ENCODE measurements at places on chromosomes 7 and 10.

DNA sequence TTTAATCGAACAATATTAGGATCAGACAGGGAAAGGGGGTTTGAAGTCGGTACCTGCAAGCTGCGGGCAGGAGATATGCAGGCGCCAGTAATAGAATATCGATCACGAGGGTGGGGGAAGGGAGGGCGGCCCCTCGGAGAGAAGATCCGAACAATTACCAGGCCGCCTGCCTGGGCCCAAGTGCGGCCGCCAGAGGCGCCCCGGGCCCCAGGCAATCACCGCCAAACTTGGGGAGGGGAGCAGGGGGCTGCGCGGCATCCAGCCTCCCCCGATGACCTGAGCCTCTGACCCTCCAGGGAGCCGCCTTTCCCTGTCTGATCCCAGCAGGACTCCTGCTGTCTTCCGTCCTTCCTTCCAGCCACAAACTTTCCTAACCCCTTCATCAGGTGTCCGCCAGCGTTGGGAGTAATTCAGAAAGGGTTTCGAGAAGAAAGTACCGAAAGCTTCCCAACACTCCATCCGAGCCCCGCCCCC, 1.1 kb downstream of the NKX1-2 start:
- DNase-seq: no peak

- no peak for DNase-seq
These were observed 4.9 kb upstream of the COL17A1 start for GRCh38 chr10:104090611-104091010.

DNA sequence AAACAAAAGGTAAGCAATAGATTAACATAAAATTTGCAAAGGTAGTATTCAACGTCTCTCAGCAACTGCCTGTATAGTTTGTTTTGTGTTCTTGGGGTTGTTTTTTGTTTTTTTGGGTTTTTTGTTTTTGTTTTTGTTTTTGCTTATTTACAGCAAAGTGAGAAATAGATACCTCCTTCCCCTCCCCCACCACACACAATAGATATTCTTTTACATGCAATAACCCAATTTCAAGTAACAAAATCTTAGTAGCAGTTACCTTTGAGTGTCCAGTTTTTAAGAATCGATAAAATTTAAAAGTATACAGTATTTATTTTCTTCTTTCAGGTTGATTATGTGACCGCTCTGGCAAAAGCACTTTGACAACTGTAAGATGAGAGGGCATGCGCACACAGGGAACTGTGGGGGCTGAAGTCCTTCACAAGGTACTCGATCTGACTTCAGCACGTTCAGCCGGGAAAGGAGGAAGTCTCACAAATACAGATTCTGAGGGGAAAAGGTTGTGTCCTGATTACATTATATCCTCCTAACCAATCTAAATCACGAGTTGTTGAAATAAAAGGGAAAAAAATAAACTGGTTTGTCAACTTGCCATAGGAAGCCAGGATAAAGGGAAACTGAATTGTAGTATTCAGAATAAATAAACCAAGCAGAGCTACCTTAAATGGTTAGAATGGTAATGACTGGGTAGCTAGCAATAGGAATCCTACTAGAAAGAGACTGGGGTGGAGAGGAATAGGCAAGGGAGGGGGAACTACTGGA, 47.8 kb downstream of the CPEB3 start:
- DNase-seq: no peak

- no peak for DNase-seq
These were observed 212.6 kb upstream of the SP4 start for GRCh38 chr7:21215307-21215706.

- DNase-seq: no peak
These were observed 28.9 kb upstream of the DNMBP start for GRCh38 chr10:100038561-100039071.

DNA sequence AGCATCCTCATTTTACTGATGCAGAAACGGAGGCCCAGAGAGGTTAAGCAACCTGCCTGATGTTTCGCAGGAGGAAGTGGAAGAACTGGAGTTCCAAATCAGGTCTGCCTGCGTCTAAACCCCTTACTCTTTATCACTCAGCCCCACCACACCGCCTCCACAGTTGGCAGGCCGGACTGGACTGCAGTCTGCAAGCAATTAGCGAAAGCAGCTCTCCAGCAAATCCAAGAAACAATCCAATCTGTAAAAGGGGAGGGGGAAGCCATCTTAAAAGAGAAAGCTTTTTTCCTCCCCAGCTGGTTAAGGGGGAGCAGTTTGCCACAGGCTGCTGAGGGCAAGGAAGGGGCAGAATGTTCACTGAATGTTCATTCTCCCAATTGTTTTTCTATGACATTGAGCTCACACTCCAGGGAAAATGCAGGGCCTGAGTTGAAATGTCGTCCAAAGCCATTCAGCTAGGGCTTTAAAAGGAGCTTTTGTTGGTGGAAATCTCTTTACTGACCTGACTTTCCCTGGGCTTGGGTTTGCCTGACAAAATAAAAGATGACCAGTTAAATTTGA, 350.1 kb downstream of the RNLS start:
- DNase-seq: no peak

DNA sequence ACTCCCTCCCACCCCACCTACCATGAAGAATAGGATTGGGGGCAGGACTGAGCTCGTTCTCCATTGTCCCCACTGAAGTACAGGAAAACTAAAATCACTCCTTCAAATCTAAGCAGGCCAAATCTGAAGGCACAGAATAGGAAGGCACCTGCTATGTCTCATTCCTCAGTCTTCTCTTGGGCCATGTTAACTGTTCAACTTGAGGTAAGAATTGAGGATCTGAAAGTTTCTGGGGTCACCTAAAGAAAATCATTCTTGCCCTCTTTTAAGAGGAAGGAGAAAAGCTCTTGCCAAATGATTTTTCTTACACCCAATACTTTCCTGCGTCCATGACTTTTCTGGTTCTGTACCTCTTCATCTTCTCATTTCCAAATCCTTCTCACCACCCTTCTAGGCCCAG, 4.9 kb downstream of the CPN1 start:
- no peak for DNase-seq

- DNase-seq: no peak
These were observed 512 bp downstream of the FAM24B start for GRCh38 chr10:122878799-122879338.

GRCh38 chr7:30206942-30207341, 72.2 kb downstream of the MTURN start:
- no peak for DNase-seq

GRCh38 chr10:727162-727790, 37.8 kb upstream of the DIP2C start:
- no peak for DNase-seq

DNA sequence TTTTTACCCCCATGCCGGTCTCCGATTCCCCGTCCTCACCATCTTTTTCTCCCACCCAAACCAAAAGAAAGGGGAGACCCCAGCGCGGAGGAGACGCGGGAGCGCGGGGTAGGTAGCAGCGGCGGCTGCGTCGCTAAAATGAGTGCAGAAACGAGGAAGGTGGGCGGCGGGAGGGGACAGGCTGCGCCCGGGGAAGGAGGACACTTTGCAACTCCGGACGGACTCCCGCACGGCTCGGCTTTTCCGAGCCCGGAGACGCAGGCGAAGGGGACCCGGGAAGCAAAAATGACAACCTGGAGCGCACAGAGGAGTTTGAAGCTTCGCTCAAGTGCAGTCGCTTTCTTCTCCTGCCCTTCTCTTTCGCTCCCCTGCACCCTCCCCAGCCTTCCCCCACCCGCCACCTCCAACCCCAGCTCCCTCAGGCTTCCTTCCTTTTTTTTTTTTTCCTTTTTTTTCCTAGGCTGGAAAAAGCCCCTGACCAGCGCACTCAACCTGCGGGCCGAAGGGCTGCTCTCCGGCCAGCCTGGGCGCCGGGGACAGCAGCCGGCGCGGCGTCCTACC, 453 bp downstream of the SFMBT2 start:
- DNase-seq: no peak

- no peak for DNase-seq
These were observed 1.8 kb downstream of the AP4M1 start for GRCh38 chr7:100102950-100103840.

DNA sequence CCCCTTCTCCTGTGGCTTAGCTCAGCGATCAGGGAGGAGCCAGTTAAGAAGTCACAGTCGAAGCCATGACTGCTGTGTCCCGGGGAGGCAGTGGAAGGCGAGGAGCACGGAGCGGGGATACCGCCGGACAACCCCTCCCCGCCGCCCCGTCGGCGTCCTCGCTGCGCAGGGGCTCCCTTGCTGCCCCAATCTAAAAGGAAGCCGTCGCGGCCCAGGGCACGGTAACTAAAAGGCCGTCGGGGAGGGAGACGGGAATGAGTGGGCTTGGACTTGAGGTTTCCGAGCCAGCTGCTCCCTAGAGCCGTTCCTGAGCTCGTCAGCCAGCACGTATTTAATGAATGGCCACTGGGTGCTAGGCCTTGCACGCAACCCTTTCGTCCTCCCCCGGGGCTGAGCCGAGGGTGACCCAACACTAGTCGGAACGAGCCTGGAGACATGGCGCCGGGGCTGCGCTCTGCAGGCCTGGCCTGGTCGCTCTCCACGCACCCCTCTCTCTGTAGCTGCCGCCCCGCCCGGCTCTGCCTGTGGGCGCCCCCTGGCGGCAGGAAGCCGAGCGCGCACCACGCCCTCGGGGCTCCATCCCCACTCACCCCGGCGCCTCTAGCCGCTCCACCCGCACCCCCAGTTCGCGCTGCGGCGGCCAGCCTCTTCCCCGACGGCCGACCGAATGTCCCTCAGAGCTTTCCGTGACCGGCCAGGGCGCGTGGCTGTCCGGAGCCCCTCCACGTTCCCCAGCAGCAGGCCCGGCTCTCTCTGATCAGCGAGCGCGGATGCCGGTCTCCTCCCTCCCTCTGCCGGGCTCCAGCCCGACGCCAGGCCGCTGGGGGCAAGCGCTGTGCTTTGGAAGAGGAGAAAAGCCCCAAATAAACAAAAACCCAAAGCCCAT, 29.3 kb upstream of the KCNK18 start:
- no peak for DNase-seq

- DNase-seq: no peak
These were observed 465.1 kb downstream of the ATRNL1 start for GRCh38 chr10:115558252-115558651.

- DNase-seq: no peak
These were observed 428.2 kb upstream of the POT1 start for GRCh38 chr7:125357676-125358455.

GRCh38 chr7:48424731-48425130, 253.5 kb downstream of the ABCA13 start:
- DNase-seq: no peak

GRCh38 chr7:90053094-90053493, 101.2 kb upstream of the STEAP1 start:
- DNase-seq: no peak

GRCh38 chr7:25968205-25968993, 183.6 kb upstream of the NFE2L3 start:
- no peak for DNase-seq

GRCh38 chr7:38844952-38845563, 63.9 kb downstream of the VPS41 start:
- no peak for DNase-seq

- DNase-seq: no peak
These were observed 18.8 kb downstream of the BMPR1A start for GRCh38 chr10:86775056-86775869.

DNA sequence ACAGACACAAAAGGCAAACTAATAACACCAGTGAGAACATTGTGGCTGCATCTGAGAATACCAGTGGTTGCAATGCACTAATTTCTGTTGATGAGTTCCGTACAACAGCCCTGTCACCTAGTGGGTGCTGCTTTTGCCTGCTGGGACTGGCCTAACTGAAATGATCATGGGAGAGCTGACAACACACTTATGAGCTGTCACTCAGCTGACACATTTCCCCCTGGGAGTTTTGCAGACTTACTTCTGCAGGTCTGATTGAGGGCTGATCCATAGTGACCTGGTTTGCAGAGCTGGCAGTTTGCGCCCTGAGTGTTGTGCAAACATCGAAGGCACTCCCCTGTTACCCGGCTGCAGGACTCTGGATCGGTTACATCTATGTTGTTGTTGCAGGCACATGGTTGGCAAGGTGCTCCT, 60.6 kb upstream of the LAMB1 start:
- no peak for DNase-seq

DNA sequence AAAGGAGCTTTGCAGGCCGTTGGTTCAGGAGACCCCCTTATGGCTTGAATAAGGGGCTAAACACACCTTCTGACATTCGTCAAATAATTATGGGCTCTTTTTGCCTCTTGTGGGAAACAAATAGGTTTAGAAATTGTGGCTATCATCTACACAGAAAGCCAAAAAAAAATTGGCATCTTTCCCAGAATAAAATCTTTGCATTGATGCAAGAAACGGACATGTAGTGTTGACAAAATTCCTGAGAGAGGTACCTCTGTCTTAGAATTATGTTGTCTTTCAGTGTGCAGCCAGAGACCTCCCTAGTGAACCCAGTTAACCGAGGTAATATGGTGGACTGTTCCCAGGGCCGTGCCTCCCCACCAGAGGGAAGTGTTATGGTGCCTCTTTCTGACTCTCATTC, 283.9 kb downstream of the SDHAF3 start:
- DNase-seq: no peak

- DNase-seq: no peak
These were observed 561.2 kb upstream of the PHF14 start for GRCh38 chr7:10412422-10413019.

GRCh38 chr10:110634527-110635209, 9.5 kb upstream of the RBM20 start:
- no peak for DNase-seq

- DNase-seq: no peak
These were observed 25.8 kb downstream of the STEAP1 start for GRCh38 chr7:90180011-90180585.

DNA sequence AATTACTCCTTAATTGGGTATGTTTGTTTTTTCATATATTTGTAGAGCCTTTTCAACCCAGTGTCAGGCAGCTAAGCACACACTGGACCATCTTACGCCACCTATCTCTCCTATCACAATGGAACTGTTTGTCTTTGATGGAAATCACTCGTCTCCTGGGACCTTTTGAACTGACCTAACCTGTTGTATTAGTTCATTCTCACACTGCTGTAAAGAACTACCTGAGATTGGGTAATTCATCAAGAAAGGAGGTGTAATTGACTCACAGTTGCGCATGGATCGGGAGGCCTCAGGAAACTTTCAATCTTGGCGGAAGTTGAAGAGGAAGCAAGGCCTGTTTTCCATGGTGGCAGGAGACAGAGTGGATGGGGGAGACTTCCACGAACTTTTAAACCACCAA, 182.0 kb downstream of the TCERG1L start:
- DNase-seq: no peak

- DNase-seq: no peak
These were observed 73.8 kb upstream of the SLF2 start for GRCh38 chr10:100838986-100839385.

DNA sequence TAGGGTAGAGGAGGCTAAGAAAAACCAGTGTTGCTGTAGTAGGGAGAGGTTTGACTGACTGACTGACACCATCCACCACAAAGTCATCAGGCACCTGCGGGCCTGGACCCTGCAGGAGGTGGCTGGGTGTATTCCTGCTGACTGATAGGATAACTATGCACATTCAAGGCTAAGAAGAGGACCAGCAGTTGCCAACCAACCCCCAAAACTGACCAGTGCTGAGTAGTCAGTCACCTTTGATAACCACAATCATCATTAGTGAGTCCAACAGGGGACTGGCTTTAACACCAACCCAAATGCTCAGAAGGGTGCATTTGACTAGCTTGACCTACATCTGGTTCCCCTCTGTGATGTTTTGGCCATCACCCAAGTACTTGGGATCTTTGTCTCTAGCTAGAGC, 30.5 kb downstream of the PLXNA4 start:
- no peak for DNase-seq

- no peak for DNase-seq
These were observed 130.7 kb upstream of the CELF2 start for GRCh38 chr10:10886861-10887531.

Measured in esophagus squamous epithelium (tissue), 5 donors.